ENCODE measurements at places on chromosomes 2 and 18.

GRCh38 chr18:29241199-29241598 is 1064.3 kb upstream of the CDH2 start:
- no peak for DNase-seq

- no peak for DNase-seq
These were observed 15.4 kb downstream of the HS6ST1 start for GRCh38 chr2:128303095-128303791.

- DNase-seq: peak; percentile 27
These were observed 20.7 kb downstream of the USP34 start for GRCh38 chr2:61450144-61450543.

DNA sequence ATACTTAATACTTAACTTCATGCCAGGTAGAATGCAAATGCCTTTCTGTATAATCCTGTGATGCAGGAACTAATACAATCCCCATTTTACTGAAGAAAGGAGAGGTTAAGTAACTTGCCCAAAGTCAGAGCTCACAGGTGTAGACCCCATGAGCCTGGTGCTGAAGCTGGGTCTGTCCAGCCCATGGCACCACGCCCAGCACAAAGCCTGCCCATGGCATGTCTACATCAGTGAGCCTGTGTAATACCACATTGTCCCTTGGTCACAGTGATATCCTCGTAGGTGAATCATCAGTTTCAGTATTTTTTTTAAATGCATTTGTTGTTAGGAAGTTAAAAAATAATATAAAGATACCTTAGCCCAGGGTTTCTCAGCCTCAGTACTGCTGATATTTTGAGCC is 69.9 kb upstream of the MCFD2 start:
- DNase-seq: no peak

- no peak for DNase-seq
These were observed 37.2 kb upstream of the SCLY start for GRCh38 chr2:238023608-238024007.

- no peak for DNase-seq
These were observed 144.5 kb upstream of the TCF4 start for GRCh38 chr18:55732227-55733106.

DNA sequence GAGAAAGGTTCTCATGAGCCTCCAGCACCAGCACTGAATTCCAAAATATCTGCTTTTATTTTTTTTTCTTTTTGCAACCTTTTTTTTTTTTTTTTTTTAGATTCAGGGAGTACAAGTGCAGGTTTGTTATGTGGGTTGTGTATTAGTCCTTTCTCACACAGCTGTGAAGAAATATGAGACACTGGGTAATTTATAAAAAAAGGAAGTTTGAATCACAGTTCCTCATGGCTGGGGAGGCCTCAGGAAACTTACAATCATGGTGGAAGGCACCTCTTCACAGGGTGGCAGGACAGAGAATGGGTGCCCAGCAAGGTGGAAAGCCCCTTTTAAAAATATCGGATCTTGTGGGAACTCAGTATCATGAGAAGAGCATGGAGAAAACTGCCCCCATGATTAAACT is 7.9 kb upstream of the TMX3 start:
- DNase-seq: no peak

- no peak for DNase-seq
These were observed 168.1 kb downstream of the AFF3 start for GRCh38 chr2:99974275-99974674.

- no peak for DNase-seq
These were observed 45.7 kb upstream of the RAPH1 start for GRCh38 chr2:203580844-203581243.

- no peak for DNase-seq
These were observed 48.8 kb downstream of the ASB1 start for GRCh38 chr2:238475566-238475965.

DNA sequence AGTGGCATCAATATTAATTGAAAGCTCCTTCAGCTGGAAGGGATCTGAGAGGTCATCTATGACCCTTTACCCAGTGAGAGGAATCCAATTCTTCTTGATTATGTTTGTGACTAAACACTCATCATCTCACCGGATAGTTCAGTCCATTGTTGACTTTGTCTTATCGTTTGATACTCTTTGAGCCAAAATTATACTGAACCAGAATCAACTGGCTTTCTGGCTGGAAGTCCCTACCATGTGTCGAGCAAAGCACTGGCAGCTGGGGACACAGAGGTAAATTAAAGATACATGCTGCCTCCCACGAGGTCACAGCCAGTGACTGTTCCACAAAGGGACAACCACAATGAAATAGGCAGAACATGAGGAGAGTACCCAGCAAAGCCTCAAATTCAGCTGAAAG is 91.4 kb upstream of the FHL2 start:
- no peak for DNase-seq

- no peak for DNase-seq
These were observed 83.1 kb downstream of the FAM161A start for GRCh38 chr2:61770746-61771145.

GRCh38 chr2:105840933-105841332 is 96.2 kb downstream of the NCK2 start:
- no peak for DNase-seq

DNA sequence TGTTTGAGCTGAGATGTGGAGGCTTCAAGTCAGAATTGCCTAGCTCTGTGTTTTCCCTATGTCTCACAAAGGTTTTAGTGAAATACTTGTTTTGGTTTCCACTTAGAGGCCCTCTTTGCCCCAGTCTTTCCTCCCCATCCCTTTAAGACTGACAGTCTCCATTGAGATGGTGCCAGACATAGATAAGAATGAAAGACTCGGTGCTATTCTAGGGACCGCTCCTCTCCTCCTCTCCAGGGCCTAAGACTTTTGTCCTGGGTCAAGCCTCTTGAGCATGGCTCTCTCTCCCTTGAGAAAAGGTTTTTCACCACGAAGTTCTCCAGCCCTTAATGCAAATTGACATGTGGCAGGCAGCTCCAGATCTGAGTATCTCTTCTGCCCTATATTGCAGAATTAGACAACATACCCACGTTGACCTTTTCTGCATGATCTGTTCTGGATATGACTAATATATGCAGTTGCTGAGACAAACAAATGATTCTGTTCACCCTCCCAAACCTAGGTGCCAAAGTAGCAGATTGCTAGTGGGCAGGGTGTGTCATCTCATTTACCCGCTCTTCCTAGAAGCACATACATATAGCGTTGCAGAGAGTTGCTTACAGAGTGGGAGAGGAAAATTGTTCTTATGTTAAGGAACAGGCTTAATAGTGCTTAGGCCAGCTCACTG is 47.5 kb upstream of the ACSL3 start:
- DNase-seq: peak; percentile 65

DNA sequence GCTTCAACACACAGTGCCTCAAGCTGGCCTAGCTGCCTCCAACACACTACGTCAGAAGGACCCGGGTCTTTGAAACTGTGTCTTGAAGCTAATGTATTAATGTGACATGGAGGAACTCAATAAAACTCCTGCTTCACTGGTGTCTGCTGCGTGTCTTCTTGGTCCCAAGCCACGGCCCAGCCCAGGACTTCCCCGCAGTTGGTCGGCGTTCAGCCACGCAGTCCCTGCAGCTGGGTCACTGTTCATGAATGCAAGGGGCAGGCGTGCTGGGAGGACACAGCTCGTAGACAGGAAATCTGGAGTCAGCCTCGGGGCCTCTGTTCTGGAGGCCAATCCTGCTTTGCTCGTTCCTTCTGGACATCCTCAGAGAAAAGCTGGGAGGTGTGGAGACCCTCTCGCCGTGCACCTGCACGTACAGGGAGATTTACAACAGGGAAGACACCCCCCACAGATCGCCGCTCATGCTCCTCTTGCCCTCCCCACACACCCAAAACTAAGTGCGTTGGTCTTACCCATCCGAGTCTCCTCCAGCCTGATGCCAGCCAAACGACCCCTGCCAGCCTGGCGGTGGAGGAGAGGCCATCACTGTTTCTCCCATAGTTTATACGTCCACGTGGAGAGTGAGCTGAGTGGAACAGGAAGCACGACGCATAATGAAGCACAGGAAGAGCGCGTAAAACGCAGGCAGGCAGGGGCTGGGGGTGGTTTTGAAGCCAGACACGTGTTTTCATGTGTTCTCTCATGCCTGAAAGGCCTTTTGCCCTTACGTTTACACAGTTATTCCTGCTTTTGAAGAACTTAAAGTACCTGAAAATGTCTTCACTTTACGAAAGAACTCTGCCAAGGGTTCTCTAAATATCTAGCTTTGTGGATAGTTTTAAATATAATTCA is 39.7 kb downstream of the ADI1 start:
- DNase-seq: no peak

GRCh38 chr2:227025510-227025909 is 138.5 kb downstream of the COL4A4 start:
- no peak for DNase-seq

DNA sequence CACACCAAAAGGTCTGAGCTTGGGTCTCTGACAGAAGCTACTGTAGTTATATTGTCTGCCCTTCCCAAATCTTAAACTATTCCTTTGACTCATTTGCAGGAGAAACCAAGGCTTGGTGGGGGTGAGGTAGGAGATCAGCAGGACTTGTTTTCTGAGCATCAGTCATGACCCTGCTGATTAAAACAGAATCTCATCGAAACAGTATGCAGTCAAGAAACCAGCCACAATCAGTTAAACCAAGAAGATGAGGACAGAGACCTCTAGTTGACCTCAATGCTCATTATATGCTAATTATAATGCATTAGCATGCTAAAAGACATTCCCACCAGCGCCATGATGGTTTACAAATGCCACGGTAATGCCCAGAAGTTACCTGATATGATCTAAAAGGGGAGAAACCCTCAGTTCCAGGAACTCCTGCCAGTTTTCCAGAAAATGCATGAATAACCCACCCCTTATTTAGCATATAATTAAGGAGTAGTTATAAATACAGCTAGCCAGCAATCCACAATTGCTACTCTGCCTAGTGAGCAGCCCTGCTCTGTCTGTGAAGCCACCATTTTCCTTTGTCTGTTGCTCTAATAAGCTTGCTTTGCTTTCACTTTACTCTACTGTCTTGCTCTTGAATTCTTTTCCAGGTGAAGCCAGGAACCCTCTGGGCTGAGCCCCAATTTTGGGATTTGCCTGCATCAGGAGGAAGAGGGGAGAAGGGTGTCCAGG is 26.7 kb downstream of the DSC3 start:
- DNase-seq: no peak

- no peak for DNase-seq
These were observed 149.8 kb upstream of the DCC start for GRCh38 chr18:52190195-52190594.

DNA sequence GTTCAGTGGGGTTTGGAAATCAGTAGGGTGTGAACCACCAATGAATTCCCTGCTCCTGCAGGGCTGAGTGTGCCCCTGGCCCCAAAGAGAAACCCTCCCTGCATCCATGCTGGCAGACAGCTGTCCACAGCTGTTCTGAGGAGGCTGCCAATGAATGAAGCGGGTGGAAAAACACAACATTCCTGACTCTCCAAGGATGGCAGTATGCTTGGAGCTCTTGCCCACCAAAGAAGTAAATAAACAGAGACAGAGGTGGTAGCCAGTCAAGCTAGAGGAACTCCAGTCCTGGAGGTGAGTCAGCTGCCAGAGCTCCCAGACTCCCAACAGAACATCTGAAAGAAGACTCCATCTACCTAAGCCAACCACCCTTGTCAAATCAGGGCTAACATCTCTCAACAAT is 6.2 kb downstream of the ZBTB7C start:
- no peak for DNase-seq

- no peak for DNase-seq
These were observed 5.7 kb downstream of the CHPF start for GRCh38 chr2:219537657-219538488.

DNA sequence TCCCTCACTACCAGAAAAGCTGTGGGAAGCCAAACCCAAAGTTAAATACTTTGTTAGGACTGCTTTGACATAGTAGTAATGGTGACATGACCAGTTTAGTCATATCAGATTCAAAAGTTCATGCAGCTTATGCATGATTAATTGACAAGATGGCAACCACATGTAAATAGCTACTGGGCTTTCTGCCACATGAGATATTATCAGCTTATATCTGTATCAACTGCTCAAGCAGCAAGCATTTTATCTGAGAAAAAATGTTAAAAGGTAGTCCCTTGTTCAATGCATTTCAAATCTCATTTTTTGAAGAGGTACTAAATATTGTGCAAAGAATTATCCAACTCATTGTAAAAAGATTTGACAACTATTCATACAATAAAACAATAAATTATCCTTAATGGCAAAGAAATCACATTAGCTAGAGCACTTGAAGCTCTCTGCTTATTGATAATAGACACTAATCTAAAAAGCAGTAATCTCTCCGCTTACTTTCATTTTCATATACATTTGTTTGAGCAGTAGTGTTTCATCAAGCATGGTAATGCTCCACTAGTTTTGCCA is 993.6 kb upstream of the NXPH2 start:
- DNase-seq: no peak

DNA sequence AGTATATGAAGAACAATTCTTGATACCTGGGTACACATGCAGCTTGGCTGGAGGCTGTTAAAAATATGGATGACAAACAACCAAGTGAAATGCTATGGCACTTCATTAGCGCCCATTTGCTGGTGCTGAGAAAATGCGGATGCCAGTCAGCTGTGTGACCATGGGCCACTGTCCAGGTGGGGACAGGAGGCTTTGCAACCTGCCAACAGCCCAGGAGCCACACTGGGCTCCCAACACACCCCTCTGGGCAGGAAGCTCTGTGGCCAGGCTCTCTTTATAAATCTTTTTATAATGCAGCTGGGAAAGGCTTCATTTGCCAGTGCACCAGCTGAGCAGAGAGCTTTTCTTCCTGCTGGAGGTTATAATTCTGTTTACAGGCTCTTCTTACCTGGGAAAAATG is 19.9 kb downstream of the RNF144A start:
- no peak for DNase-seq

- DNase-seq: no peak
These were observed 59.2 kb upstream of the LYPD6B start for GRCh38 chr2:148979164-148979918.

All from GM10248 (cell line).